ENCODE measurements at places on chromosomes 6 and 20. TPM values are rescaled to one million over a fixed set of nuclear protein-coding genes. Genes with fewer than 3 reads are reported as not detected.
A peak's percentile ranks its signal among the peaks of the same experiment; 100 is the strongest.

GRCh38 chr6:156455847-156456246 lies 321.3 kb upstream of the ARID1B start:
- no peak for DNase-seq
- no peaks in the 10 kb centered on the region for H3K36me3 ChIP-seq
- no peak overlapping the region for H3K27ac ChIP-seq
- no peak overlapping the region for H3K4me3 ChIP-seq
- H3K4me1 ChIP-seq = no peaks in the 10 kb centered on the region
- H3K27me3 ChIP-seq = no peaks in the 10 kb centered on the region

DNA sequence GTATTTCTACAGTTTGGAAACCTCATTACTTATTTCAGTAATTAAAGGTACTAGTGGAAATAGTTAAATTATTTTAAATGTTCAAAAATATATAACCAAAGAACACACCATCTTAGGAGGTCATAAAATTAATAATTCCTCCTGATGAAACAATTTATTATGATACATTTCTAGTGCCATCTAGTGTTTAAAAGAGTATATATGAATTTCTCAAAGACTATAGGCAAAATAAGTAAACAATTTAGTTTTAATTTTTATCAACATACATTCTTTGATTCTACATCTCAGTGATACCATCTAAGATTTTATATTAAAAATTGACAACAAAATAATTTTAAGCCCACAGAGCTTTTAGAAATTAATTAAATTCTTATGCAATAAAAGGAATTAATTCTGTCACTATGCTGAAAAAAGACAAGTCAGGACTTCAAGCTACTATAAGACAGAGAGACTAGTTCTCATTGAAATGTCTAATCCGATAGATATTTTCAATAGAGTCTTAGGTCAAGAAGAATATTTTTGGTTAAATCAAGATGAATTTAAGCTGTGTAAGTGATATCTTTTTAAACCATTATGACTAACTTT lies 107.8 kb upstream of the RNF217 start:
- H3K4me1 ChIP-seq = no peaks in the 10 kb centered on the region
- peaks cover 1% of the 10 kb centered on the region for H3K27me3 ChIP-seq
- DNase-seq = no peak
- no peak overlapping the region for H3K4me3 ChIP-seq

DNA sequence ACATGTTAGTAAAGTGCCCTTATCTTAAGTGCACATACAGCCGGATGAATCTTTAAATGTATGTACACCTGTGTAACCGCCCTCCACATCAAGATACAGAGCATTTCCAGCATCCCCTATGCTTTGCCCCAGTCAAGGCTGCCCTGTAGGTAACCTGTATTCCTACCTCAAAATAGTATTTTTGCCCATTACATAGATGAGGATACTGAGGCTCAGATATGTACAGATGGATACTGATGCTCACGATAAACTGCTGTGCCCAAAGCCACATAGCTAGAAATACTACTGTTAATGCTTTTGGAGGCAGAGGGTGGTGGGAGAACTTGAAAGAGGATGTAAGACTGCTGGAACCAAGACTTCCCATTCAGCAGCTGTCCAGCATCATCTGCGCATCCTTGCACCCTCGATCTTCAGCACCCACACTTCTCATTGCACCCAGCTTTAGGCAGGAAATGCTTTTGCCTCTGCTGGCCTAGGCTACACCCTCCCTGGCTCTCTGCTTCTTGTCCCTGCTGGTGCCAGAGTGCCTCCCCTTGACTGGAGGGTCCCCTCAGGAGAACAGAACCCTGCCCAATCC lies 27.0 kb upstream of the ZFAND3 start:
- no peaks in the 10 kb centered on the region for H3K36me3 ChIP-seq
- H3K27me3 ChIP-seq = no peaks in the 10 kb centered on the region
- no peak for DNase-seq
- peaks cover 7% of the 10 kb centered on the region for H3K4me1 ChIP-seq
- no peak overlapping the region for H3K27ac ChIP-seq

- H3K4me3 ChIP-seq = no peak overlapping the region
- no peaks in the 10 kb centered on the region for H3K27me3 ChIP-seq
- H3K36me3 ChIP-seq = no peaks in the 10 kb centered on the region
- no peak overlapping the region for H3K27ac ChIP-seq
- no peaks in the 10 kb centered on the region for H3K4me1 ChIP-seq
Measured at GRCh38 chr6:126210398-126211075, 129.4 kb upstream of the CENPW start.

GRCh38 chr6:8642131-8642530 lies 206.8 kb upstream of the SLC35B3 start:
- no peak overlapping the region for H3K4me3 ChIP-seq
- H3K36me3 ChIP-seq = no peaks in the 10 kb centered on the region
- H3K4me1 ChIP-seq = no peaks in the 10 kb centered on the region

- peaks cover 85% of the 10 kb centered on the region for H3K4me1 ChIP-seq
- H3K27me3 ChIP-seq = no peaks in the 10 kb centered on the region
- H3K27ac ChIP-seq = peak overlapping the region; percentile 31
- peak overlapping the region; percentile 20 for H3K4me3 ChIP-seq
Measured at GRCh38 chr20:49283176-49283702, 5.4 kb upstream of the ZNFX1 start.

DNA sequence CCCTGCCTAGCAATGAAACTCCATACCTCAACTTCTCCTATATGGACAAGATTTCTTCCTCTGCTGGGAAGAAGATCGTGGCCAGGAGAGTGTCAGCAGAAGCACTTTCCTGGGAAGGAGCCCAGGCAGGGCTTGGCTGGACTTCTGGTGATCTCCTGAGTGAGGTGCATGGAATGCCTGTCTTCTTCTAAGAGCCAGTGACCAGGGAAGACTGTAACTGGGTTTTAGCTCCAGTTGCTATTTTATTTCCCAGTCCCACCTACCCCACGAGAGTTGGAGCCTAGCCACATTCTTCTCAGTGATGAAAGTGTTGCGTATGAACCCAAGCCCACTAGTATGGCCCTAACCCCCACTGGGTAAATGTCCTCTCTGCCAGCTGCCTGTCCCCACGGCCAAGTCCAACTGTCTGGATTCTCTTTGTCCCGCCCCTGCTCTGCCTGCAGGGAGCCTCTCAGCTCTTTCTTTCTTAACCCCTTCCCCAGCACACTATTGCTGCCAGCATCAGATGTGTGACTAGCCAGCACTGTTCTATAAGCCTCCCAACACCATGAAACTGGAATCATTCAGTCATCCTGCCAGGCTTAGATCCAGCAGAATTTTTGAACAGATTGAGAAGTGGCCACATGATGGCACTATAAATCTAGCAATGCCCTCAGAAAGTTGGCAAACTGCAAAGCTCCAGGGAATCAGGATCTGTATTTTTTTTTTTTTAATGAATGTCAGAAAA lies 69.8 kb upstream of the FAM184A start:
- peaks cover 10% of the 10 kb centered on the region for H3K36me3 ChIP-seq
- no peak overlapping the region for H3K4me3 ChIP-seq
- DNase-seq = no peak
- H3K27me3 ChIP-seq = peaks cover 3% of the 10 kb centered on the region
- peak overlapping the region; percentile 42 for H3K27ac ChIP-seq

- H3K4me3 ChIP-seq = peak overlapping the region; percentile 94
- H3K27me3 ChIP-seq = no peaks in the 10 kb centered on the region
- H3K27ac ChIP-seq = peak overlapping the region; percentile 94
- peaks cover 73% of the 10 kb centered on the region for H3K4me1 ChIP-seq
- no peak for DNase-seq
Measured at GRCh38 chr6:31580438-31580740, 1.8 kb downstream of the LTB start.

- DNase-seq = no peak
- no peaks in the 10 kb centered on the region for H3K4me1 ChIP-seq
- H3K27me3 ChIP-seq = peaks cover 4% of the 10 kb centered on the region
- no peak overlapping the region for H3K4me3 ChIP-seq
Measured at GRCh38 chr20:58111310-58112016, 117.0 kb downstream of the ANKRD60 start.

DNA sequence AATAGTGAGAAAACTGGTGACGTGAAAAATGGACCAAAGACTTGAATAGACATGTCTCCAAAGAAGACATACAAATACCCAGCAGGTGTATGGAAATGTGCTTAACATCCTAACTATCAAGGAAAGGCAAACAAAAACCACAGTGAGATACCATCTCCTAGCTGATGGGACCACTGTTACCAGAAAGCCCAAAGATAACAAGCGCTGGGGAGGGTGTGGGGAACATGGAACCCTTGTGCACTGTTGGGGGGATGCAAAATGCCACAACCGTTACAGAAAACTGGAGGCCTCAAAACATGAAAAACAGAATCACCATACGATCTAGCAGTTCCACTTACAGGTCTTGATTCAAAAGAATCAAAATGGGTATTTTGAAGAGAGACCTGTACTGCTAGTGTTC lies 19.8 kb upstream of the RBM38 start:
- no peak overlapping the region for H3K4me3 ChIP-seq
- peaks cover 18% of the 10 kb centered on the region for H3K4me1 ChIP-seq
- DNase-seq = no peak
- H3K27ac ChIP-seq = no peak overlapping the region
- H3K27me3 ChIP-seq = no peaks in the 10 kb centered on the region

GRCh38 chr6:1617466-1618310 lies 8.0 kb downstream of the FOXC1 start:
- no peak overlapping the region for H3K27ac ChIP-seq
- peaks cover 62% of the 10 kb centered on the region for H3K27me3 ChIP-seq
- no peaks in the 10 kb centered on the region for H3K36me3 ChIP-seq
- DNase-seq = no peak

- H3K4me3 ChIP-seq = no peak overlapping the region
- no peak for DNase-seq
- peaks cover 13% of the 10 kb centered on the region for H3K27me3 ChIP-seq
- no peak overlapping the region for H3K27ac ChIP-seq
Measured at GRCh38 chr6:42113936-42114636, 28.3 kb downstream of the C6orf132 start.

GRCh38 chr6:137824556-137824879 lies 42.5 kb upstream of the TNFAIP3 start:
- peak overlapping the region; percentile 99 for H3K27ac ChIP-seq
- no peaks in the 10 kb centered on the region for H3K27me3 ChIP-seq

- DNase-seq = no peak
- H3K4me1 ChIP-seq = peaks cover 3% of the 10 kb centered on the region
- no peak overlapping the region for H3K4me3 ChIP-seq
Measured at GRCh38 chr6:135451617-135452190, 45.8 kb downstream of the AHI1 start.

GRCh38 chr20:53905019-53905819 lies 165.2 kb downstream of the BCAS1 start:
- peaks cover 59% of the 10 kb centered on the region for H3K4me1 ChIP-seq
- H3K27me3 ChIP-seq = no peaks in the 10 kb centered on the region
- DNase-seq = no peak
- no peak overlapping the region for H3K27ac ChIP-seq
- H3K36me3 ChIP-seq = no peaks in the 10 kb centered on the region

- no peaks in the 10 kb centered on the region for H3K4me1 ChIP-seq
- no peak overlapping the region for H3K4me3 ChIP-seq
- no peak for DNase-seq
- H3K27me3 ChIP-seq = no peaks in the 10 kb centered on the region
Measured at GRCh38 chr20:47905628-47906347, 120.5 kb upstream of the SULF2 start.

DNA sequence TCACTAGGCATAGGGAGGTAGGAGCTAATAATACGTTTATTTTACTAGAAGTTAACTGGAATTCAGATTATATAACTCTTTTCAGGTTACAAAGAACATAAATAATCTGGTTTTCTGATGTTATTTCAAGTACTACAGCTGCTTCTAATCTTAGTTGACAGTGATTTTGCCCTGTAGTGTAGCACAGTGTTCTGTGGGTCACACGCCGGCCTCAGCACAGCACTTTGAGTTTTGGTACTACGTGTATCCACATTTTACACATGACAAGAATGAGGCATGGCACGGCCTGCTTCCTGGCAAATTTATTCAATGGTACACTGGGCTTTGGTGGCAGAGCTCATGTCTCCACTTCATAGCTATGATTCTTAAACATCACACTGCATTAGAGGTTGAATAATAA lies 1.1 kb downstream of the HFE start:
- H3K27me3 ChIP-seq = no peaks in the 10 kb centered on the region
- H3K4me1 ChIP-seq = peaks cover 61% of the 10 kb centered on the region
- peak overlapping the region; percentile 82 for H3K27ac ChIP-seq
- DNase-seq = no peak

DNA sequence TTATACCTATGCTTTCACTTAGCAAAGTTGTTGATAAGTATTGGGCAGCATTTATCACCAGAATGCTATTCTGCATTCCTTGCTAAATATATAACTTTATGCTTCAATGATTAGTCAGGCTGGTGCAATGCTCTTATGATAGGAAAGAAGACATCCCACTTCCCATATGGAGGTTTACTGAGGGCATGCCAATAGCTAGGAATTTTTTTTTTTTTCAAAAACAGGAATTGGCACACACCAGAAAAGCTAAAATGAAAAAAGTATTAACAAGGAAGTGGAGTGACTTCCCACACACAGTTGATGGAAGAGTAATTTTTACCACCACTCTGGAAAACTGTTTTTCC lies 90.8 kb downstream of the FRK start:
- H3K36me3 ChIP-seq = no peaks in the 10 kb centered on the region
- H3K4me3 ChIP-seq = no peak overlapping the region
- H3K4me1 ChIP-seq = no peaks in the 10 kb centered on the region

DNA sequence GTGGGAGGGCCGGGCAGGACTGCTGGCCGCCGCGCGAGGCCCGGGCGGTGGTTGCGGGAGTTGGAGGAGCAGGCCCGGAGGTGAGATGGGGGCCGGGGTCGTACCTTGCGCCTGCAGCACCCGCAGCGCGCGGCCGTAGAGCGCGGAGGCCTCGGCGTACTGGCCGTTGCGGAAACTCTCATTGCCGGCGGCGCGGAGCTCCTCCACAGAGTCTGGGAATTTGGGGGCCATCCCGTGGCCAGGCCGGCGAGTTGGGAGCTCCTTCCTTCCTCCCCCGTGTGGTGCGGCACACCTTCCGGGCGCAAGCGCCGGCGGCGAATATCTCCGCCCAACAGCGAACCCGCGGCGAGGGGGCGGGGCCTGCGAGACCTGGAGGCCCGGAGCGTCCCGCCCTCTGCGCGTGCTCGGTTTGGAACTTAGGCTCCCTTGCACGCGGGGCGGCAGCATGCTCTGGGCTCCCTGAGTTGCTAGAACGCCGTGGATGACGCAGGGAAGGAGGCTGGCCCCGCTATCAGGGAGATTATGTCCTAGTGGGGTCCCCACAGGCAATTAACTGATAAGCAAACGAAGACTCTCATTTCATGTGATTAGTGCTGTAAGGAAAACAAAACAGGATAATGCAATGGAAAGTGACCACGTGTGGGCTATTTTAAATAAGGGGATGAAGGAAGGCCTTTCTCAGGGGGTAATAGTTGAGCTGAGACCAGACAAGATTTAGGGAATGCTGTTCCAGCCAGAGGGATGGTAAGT lies at the start of gene TOMM34:
Gene TOMM34 (minus strand): TSS at position 295 of the 750 bp plus-strand sequence. CDS start 64 bp downstream, at position 231.
- peaks cover 76% of the 10 kb centered on the region for H3K4me1 ChIP-seq
- peak within 1 kb of the TSS; percentile 92 for H3K27ac ChIP-seq
- peak within 1 kb of the TSS; percentile 97 for H3K4me3 ChIP-seq
- no peaks in the 10 kb centered on the region for H3K27me3 ChIP-seq
- DNase-seq = peak; percentile 95

Gene LCA5
- 0.25 TPM for total RNA-seq

Gene DEFB124
- total RNA-seq = not detected

Gene ZSWIM1
- 11.5 TPM for total RNA-seq

Gene SALL4
- not detected for total RNA-seq

Gene MACROD2
- not detected for total RNA-seq

Gene SCRT2
- not detected for total RNA-seq

Gene PRSS16
- 1.1 TPM for total RNA-seq

Gene HS3ST5
- not detected for total RNA-seq

Gene VSTM2L
- not detected for total RNA-seq

Gene EYS
- not detected for total RNA-seq

Gene KIF25
- not detected for total RNA-seq

Gene ANKEF1
- total RNA-seq = 8.7 TPM

Gene STX11
- 14.5 TPM for total RNA-seq

Gene RWDD2A
- 1.6 TPM for total RNA-seq

Gene DOK5
- total RNA-seq = not detected

Gene FAM162B
- total RNA-seq = not detected

Data from activated CD4-positive, alpha-beta T cell treated with anti-CD3 and anti-CD28 coated beads, Interleukin-2, amount 10 ng/mL, durations not matched to agents 7 days and 5 days (primary cell).